ENCODE measurements at places on chromosomes 2 and 18.

DNA sequence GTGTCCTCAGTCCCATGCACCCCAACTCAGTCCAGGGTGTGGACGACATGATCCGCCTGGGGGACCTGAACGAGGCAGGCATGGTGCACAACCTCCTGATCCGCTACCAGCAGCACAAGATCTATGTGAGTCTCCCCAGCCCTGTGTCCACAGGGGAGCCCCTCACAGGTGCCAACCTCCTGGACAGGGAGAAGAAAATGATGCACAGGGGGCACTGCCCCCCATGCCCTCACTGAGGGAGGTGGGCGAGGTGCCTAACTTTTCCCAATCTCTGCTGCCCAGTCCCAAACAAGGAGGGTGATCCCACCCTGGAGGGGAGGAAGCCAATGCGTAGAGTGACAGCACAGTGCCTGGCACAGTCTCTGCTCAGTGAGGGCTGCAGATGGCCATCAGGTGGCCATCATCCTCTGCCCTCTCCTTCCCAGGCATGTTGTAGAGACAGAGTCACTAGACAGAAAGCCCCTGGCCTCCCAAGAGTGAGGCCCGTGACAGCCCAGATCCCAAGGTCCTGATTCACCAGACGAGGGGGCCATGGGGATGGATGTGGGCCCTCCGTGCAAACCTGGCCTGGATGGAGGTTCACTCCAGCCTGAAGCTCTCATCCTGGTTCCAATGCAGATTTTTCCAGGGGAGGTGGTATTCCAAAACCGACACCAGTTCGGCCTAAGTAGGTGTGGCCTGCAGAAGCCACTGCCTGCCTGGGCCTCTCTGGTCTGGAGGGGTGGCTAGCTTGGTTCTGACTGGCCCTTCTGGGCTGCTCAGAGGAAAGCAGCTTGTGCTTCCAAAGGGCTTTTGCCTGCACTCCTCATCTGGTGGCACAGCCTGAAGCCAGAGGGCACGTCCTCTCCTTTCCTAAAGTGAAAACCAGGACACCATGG is 30.0 kb downstream of the MYO7B start:
- DNase-seq: no peak

- peak; percentile 42 for DNase-seq
Observed at GRCh38 chr2:69384618-69385081, 2.4 kb downstream of the GFPT1 start.

- DNase-seq: no peak
Observed at GRCh38 chr2:31414601-31415241, at the start of gene XDH. Gene XDH, minus strand, starts transcription at chr2:31414742. Its CDS starts 76 bp downstream, at chr2:31414666.

GRCh38 chr2:88091943-88092342 is 24.3 kb downstream of the SMYD1 start:
- DNase-seq: no peak

- DNase-seq: no peak
Observed at GRCh38 chr2:227347117-227347516, 22.1 kb downstream of the MFF start.

DNA sequence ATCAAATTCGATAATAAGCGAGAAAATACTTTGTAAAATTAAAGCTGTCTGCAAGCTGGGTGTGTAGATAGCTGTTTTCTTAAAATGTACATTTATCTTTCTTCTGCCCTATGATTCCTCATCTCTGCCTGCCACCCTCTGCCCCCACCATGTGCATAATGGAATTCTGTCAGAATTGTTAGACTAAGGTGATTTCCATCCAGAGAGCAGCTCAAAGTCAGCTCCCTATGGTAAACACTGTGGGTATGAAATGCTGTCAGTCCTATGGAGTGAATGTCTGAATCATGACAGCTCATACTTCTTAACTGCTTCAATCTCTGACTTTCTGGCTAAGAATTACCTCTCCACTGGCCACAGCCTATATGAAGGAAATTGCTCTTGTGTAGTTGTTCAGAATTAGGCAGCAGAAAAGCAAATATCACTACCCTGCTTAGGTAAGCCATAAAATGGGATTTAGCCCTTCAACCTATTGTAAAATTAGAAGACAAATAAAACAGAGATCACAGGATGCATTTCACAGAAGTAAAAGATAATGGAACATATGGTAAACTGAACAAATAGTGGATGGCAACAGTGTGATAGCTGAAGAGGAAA is 137.7 kb downstream of the CD8B2 start:
- DNase-seq: no peak

DNA sequence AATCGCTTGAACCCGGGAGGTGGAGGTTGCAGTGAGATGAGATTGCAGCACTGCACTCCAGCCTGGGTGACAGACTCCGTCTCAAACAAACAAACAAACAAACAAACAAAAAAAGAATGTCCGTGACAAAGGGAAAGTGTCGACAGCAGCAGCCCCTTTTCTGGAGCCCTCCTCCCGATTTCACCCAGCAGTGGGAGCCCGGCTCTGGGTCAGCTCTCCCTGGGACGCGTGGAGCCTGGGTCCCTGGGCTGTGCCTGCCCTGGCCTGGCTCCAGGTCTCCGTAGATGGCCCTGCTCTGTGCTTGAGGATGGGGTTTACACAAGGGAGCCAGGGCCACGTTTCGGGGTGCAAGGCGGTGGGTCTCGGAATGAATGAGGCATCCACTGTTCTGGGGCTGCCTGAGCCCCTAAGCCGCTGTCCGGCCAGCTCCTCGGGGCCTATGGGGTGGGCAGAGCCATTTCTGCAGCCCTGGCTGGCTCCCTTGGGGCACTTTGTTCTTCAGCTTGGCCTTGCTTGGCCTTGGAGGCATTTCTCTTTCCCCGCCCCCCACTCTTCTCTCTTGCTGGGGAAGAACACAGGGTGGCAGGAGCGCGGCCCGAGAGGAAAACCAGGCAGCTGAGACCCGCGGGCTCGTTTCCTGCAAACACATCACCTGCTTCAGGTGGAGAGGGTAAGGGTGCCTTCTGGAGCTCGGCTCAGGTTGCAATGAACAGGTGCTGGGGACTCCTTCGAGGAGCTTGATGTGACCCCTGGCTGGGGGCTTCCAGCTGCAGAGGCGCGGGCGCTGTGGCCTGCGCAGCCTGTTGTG is 29.1 kb downstream of the RTP5 start:
- DNase-seq: no peak

- peak; percentile 50 for DNase-seq
Observed at GRCh38 chr2:67008155-67008554, 389.0 kb upstream of the ETAA1 start.

DNA sequence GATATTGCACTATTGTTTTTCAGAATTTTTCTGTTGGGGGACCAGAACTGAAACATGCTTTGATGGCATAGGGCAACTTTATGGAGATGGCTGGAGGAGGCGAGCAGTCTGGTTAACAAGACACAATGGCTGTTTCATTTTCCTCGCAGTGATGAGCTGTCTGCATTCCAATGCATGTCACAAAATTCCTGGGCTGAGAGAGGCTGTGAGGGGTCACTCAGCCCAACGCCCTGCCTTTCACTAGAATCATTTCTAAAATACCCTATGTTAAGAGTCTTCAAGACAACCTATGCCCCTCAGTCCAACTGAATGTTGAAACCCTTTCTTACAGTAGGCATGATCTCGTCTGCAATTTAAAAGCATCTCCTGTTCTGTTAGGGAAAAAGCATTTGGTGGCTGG is 1090.0 kb downstream of the BCL11A start:
- DNase-seq: no peak

DNA sequence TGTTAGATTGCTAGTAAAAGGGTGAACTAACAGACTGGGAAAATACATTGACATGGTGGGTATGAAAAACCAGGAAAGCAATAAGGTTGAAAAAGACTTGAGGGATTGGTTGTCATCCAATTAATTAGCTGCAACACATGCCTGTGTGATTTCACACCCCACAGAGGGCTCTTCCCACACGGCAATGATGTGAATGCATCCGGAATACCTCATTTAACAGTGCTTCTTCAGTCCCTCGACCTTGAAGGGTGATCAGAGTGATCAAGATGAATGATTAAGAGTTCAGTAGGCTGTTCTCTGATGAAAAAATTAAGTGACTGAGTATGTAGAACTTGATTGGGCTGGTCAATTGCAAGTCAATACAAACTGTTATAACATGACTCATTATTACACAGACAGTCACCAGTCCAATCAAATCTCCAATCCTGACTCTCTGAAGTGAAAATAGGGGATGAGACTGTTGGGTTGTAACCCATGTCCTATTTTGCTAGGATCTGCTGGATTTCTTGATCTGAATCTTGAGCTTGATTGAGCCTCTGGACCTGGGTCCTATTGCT is 924.9 kb upstream of the FAM98A start:
- no peak for DNase-seq

DNA sequence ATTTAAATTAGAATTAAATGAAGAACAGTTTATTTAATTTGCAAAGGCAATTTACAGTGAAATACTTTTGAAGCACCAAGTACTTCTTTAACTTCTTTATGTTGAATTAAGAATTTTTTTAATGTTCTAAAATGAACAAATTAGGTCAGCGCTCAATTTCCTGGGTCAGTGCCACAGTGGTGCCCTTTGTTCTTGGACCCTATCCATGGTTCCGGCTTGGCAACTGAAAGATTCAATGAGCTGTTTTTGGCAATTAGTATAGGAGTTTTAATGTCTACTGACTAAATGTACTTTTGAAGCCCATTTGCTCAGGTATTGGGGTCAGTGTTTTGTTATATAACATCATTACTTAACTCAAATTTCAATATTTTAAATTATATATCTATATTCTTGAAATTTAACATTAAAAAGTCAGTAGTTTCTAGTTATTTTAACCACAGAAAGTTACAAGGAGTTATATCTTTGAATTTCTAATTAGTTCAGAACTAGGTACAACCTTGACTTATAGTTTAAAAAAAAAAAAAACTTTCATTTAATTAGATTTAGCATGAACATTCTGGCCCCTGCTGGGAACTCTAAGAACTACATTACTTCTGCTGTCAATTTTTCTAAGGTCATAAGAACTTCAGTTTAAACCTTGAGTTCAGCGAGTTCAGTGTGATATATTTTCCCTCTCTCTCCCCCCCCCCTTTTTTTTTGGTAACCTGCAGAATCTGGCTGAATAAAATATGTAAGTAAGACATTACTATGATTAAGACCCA is 7.6 kb upstream of the MSTN start:
- DNase-seq: peak; percentile 87

DNA sequence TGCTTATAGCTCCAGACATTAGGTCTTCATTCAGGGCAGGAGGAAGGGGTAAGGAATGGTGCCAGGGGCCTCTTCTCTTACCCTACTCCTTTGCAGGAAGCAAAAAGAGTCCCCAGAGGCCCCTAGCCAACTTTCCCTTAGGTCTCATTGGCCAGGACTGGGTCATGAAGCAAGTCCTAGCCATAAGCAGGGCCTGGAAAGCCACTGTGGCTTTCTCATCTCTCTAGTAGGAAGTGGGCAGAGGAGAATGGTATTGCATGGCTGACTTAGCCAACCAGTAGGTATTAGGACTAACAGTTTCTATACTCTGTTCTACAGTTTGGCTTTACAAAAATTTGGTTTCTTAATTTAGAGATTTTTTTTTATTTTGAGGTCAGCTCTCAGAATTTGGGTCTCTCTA is 4.8 kb downstream of the FAM228A start:
- DNase-seq: no peak
